Astrocyte of the spinal cord (primary cell): ENCODE measurements at places on chromosomes 11 and 22.

DNA sequence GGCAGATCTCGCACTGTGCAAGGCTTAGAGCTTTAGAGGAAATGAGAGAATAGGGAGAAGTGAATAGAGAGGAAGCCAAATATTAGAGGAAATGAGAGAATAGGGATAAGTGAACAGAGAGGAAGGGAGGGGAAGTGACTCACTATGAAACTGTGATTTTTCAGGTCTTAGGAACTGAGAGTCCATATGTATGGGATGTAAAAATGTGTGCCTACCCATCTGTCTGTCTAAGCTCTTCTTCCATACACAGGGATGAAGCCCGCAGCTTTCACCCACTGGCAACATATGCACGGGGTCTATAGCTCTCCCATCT, 6.4 kb upstream of the CCDC86 start:
- DNase-seq, result no peak

- DNase-seq, result no peak
Measured at GRCh38 chr11:60870733-60871377, 3.5 kb downstream of the ZP1 start.

DNA sequence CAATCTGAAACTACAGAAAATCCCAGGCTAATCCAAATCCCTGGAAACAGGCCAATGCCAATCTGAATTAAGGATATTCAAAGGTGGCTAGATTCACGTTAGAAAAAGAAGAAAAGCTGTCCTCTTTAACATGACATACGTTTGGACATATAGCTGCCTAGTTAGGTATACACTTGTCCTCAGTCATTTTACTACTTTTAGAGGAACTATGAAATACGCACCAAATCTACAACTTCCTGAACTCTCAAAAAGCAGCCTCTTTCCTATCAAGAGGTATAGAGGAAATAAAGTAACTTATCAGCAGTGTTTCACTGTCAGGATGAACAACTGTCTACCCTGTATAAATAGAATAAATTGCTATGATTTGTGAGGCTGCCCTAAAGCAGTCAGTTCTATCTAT, 24.0 kb downstream of the KMT5B start:
- no peak for DNase-seq

- no peak for DNase-seq
Measured at GRCh38 chr22:45855961-45856360, 121.0 kb downstream of the WNT7B start.

GRCh38 chr22:24424001-24424900, 3.1 kb upstream of the ADORA2A start:
- DNase-seq, result no peak

DNA sequence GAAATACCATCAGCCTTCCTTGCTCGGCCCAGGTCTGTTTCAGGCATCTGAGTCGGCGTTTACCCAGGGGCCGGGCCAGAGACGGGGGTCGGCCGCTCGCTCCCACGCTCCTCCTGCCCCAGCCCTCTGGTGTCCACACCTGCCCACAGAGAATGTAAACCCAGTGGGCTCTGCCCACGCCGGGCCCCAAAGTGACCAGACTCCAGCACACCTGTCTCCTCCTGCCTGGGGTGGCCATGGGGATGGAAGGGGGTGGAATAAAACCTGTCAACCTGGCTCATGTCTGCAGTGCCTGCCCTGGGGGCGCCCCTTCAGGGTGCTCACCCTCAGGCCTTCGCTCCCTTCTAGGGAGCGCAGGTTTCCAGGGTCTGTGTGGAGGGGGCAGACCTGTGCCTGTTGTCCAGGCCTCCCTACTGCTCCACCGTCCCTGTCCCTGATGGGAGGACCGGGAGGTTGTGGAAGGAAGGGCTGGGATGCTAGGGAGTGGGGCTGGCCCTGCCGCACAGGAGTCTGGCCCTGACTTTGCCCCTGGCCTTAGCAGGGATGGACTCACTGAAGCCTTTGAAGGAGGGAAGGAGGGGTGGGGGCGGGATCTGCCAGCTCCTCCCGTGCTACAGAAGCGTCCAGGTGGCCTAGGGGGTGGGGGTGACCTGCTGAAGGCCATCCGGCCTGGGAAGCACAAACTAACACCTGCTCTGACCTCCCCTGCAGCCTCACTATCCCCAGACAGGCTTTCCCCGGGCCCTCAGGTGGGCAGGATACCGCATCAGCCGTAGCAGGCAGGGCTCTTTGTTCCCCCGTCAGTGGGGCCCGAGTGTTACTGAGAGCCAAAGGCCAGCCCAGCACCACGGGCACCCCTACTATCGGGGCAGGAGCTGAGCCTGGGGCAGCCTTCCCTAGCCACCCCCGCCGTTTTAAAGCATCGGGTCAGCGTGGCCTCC, 14.7 kb upstream of the ARHGAP8 start:
- no peak for DNase-seq

DNA sequence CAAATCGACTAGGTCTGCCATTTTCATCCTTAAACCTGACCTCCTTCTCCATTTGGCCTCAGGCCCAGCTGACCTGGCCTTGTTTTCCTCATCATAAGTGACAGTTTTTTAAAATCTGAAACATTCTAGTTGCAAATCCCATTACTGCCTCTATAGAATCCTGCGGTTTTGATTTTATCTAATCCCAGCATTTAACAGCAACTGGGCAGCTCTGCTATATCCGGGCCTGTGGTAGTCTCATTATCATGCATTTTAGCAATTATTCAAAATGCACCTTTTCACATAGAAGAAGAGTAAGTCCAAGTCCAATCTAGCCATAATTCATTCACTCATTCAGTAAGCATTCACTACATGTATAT, 28.6 kb upstream of the BIRC3 start:
- no peak for DNase-seq

GRCh38 chr11:71355281-71355680, 92.9 kb downstream of the DHCR7 start:
- no peak for DNase-seq

DNA sequence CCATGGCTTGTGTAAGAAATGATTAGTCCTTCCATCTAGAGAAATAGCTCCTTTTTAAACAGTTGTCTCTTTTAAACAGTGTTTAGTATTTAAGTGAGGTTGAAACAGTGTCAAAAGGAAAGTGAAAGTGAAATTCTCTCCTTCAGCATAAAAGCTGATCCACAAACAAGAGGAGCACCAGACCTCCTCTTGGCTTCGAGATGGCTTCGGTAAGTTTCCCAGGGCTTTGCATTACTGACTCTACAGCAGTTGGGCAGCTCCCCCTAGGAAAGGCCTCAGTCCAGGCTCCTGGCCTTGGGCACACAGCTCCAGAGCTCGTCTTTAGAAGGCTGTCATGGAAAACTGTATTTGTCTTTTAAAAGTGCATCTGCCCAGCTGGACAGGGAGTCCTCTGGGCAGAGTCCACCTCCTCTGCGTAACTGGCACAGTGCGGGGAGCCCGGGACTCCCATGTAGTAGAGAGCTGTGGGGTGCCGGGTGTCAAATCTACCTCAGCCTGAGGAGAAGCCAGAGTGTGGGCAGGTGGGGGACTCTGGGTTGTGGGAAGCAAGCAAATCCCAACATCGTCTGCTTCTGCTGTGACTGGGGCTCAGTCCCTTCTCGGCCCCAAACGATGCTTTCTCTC, at the start of gene PLAAT4:
TSS of gene PLAAT4 (plus strand) at position 140 of the 624 bp plus-strand sequence. CDS start at position 201, 61 bp downstream.
- peak; percentile 81 for DNase-seq

DNA sequence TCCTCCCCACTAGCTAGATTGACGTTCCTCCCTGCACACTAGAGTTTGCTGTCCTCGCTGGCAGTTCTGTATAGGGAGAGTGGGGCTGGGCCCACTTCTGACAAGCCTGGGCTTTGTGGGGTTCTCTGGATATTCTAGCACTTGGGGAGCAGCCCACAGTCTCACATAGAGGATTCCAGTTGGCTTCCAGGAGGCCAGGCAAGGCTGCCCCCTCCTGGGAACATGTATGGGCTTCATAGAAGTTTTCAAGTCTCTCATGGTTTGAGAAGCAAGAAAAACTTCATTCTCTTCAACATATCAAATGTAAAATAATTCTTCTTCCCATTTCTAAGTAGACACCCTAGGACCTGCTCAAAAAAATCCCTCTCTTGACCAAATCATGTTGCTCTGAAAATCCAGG, 87.5 kb downstream of the NAV2 start:
- no peak for DNase-seq

DNA sequence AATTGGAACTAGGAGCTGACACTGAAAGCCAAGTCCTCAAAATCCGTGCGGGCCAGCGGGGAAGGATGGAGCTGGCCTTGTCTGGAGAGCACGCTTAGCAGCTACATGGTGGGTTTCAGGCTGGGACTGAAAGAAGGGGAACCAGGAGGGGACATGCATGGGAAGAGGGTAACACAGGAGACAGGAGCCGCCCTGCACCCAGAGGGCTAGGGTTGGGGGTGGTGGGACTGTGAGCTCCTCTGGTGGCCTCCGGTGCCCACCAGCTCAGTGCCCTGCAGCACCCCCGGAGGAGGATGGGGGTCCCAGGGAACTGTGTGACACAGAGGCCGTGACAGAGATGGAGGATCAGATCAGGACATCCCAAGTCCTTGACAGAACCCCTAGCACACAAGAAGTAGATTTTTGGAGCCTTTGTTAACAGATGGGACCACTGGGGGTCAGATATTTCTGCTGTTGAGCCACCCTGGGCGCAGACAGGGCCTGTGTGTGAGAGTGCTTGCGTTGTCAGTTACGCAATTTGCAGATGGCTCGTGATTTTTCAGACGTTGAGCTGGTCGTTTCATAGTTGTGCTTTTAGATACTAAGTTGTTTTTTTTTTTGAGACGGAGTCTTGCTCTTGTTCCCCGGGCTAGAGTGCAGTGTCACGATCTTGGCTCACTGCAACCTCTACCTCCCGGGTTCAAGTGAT, 21.3 kb upstream of the GRAMD4 start:
- DNase-seq, result no peak

GRCh38 chr11:85806876-85807275, 4.1 kb downstream of the SYTL2 start:
- DNase-seq, result no peak

GRCh38 chr22:16922706-16923105, 85.3 kb downstream of the GAB4 start:
- DNase-seq, result no peak

DNA sequence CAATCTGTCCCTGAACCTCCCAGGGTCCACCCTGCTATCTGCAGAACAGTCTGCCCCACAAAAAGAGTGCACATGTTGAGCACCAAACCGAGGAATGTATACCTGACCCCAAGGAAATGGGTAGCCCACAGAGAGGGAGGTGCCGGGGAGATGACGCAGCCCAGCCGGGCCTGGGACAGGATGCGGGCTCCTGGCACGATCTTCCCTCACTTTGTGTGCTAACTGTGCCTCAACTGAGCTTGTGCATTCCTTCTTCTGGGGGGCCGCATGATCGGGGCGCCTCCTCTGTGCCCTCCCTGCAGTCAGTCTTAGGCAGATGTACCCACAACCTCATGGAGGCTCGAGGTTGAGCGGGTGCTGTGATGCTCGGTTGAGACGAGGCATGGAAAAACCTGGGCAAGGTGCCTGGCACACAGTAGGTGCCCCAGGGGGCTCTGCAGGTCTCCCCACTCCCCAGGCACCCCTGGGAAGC, 2.4 kb downstream of the GAS2L1 start:
- DNase-seq, result peak; percentile 83

GRCh38 chr22:32887324-32887980, 85.9 kb downstream of the TIMP3 start:
- DNase-seq, result no peak

DNA sequence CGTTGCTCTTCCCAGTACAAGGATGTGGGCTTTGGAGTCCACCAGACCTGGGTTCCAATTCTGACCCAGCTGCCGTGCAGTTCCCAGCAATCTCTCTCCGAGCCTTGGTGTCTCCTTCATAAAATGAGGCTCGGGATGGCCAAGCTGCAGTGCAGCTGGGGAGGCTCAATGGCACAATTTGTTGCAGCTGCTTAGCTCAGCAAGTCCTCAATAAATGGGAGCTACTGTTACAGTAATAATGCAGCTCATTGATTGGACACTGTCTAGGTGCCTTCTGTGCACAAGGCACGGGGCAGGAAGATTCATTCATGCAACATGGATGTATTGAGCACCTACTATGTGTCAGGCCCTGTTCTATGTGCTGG, 37.1 kb downstream of the SHISAL1 start:
- no peak for DNase-seq

GRCh38 chr11:46277622-46278386, at the start of gene CREB3L1:
Gene CREB3L1 (plus strand): TSS chr11:46277662. CDS start chr11:46278112, 450 bp downstream.
- DNase-seq, result peak; percentile 33

GRCh38 chr11:66467756-66468155, 1.1 kb downstream of the PELI3 start:
- DNase-seq, result no peak

GRCh38 chr11:61778920-61779650, 13.3 kb downstream of the TMEM258 start:
- DNase-seq, result no peak

DNA sequence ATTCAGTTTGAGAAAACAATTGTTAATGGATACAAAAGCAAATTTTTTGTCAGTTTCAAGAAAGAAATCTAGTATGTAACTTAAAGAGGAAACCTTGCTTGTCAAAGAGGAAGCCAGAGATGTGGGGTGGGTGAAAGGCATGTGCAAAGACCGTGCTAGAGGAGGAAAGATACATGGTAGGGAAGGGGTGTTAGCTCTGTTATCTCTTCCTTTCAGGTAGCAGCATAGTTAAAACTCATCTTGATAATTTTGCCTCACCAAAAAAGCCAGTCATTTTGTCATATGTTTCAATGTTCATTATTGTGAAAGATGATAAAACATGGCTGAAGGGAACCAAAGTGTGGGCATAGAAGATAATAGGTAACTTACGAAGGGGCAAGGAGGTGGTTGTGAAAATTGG, 2.6 kb upstream of the MS4A2 start:
- no peak for DNase-seq

- peak; percentile 53 for DNase-seq
Measured at GRCh38 chr11:122804161-122804560, 34.1 kb upstream of the CRTAM start.

- peak; percentile 27 for DNase-seq
Measured at GRCh38 chr22:42630901-42631602, 9.3 kb downstream of the ATP5MGL start.

- DNase-seq, result peak; percentile 24
Measured at GRCh38 chr11:554428-555226, 5.9 kb downstream of the LMNTD2 start.

GRCh38 chr11:824292-824880, 3.3 kb upstream of the CRACR2B start:
- no peak for DNase-seq

GRCh38 chr11:57055744-57056143, 67.0 kb downstream of the OR5AK2 start:
- no peak for DNase-seq

- DNase-seq, result peak; percentile 73
Measured at GRCh38 chr11:15493066-15493465, 378.3 kb downstream of the INSC start.

- DNase-seq, result no peak
Measured at GRCh38 chr11:35089666-35090065, 49.3 kb upstream of the CD44 start.

GRCh38 chr11:5605849-5606248, 9.4 kb downstream of the TRIM6 start:
- DNase-seq, result peak; percentile 83

- peak; percentile 23 for DNase-seq
Measured at GRCh38 chr11:19853920-19854319, 141.3 kb downstream of the NAV2 start.

DNA sequence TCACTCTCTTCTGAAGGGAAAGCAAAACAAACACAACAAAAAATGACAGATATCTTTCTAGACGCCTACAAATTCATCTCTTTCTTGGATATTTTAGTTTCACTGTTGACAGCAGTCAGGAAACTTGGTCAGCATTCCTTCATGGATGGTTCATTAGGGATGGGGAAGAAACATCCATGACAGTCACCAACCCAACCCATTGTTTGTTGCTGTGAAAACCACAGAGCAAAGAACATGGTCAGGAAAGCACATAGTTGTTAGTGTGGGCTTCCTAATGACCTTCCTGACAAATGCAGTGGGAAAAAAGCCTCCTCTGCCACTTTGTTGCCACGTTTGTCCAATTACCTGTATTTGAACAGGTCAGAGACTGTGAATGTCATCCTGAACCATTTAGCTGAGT, 139.8 kb upstream of the SNX19 start:
- DNase-seq, result no peak
